Fibroblast of skin of left biceps (primary cell): ENCODE measurements at places on chromosomes 5 and 9.

DNA sequence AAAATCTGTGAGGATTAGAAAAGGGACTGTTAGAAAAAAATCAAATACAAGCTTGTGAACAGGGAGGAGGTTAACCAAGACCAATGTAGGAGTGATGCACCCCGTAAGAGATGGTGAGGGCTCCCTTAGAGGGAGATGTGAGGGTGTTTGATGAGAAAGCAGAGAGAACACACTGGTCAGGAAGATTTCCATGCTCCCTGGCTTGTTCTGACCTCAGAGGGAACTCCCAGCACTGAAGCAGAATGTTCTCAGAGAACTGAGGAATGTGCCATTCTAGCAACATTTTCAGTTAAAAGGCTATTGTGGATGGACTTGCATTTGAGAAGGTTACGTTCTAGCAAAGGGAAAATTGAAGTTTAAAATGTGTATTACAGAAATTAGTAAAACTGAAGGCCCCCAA is 110.6 kb downstream of the HTR4 start:
- no peak for DNase-seq

DNA sequence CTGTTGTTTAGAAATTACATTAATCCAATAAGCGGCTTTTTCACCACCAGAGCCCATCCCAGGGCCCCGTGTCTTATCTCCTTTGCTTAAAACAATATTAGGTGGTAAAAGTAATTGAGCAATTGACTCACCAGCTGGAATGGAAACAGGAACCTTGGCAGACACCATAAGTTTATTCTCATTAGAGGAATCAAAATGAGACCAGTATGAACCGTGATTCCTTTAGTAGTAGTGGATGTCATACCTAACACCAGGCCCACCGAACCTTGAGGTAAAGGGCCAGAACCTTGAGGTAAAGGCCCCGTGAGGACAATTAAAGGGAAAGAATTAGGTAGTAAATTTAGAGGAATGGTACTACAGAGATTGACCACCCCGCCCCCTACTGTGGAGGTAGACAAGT is 16.5 kb downstream of the HSDL2 start:
- DNase-seq, result no peak

- DNase-seq, result no peak
These were observed 1016.3 kb upstream of the CTNND2 start for GRCh38 chr5:12920527-12920926.

GRCh38 chr9:28923351-28923750 is 1350.1 kb upstream of the C9orf72 start:
- DNase-seq, result no peak

- DNase-seq, result no peak
These were observed 63.8 kb downstream of the PTTG1 start for GRCh38 chr5:160485364-160485969.

GRCh38 chr9:98105006-98105405 is 14.0 kb downstream of the TRIM14 start:
- no peak for DNase-seq

DNA sequence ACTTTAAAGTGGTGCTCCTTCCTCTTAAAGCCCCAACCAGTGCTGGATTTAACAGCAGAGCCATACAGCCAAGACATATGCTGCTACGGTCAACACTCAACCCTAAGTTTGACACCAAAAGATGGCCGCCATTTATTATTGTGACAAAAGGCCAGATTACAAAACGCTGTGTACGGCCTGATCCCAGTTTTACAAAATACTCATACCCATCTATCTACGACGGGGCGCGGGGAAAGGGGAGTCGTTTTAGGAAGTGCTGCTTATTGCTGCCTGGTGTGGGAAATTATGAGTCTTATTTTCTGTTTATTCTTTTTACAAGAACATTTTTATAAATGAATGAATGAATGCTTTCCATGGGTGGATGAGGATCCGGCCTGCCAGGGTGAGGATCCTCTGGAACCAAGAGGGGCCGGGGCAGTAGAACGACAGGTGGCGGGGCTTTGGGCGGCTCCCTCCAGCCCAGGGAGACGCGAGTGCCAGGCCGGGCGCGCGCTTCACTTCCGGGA is 457 bp upstream of the IDNK start:
- DNase-seq, result no peak

- DNase-seq, result no peak
These were observed 135.6 kb downstream of the SEMA6A start for GRCh38 chr5:116438979-116439554.

- no peak for DNase-seq
These were observed 2.8 kb downstream of the ADCY2 start for GRCh38 chr5:7398596-7399280.

- peak; percentile 57 for DNase-seq
These were observed 27.4 kb downstream of the UNC5A start for GRCh38 chr5:176837707-176838115.

DNA sequence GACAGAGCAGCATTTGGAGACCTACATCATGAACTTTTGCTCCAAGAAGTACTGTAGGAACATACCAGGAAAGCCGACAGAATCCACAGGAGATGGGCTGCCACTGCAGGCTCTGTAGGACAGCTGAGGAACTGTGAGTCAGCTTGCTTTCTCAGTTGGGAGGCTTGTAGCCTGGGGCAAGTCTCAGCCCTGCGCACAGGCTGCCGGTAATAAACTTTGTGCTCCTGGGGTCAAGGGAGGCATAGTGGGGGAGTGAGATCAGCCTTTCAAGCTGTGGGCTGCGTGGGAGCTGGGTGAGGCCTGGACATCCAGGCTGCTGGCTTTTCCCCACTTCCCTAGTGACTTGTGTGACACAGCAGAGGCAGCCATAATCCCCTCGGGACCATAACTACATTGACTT is 718.0 kb upstream of the CDH10 start:
- no peak for DNase-seq

DNA sequence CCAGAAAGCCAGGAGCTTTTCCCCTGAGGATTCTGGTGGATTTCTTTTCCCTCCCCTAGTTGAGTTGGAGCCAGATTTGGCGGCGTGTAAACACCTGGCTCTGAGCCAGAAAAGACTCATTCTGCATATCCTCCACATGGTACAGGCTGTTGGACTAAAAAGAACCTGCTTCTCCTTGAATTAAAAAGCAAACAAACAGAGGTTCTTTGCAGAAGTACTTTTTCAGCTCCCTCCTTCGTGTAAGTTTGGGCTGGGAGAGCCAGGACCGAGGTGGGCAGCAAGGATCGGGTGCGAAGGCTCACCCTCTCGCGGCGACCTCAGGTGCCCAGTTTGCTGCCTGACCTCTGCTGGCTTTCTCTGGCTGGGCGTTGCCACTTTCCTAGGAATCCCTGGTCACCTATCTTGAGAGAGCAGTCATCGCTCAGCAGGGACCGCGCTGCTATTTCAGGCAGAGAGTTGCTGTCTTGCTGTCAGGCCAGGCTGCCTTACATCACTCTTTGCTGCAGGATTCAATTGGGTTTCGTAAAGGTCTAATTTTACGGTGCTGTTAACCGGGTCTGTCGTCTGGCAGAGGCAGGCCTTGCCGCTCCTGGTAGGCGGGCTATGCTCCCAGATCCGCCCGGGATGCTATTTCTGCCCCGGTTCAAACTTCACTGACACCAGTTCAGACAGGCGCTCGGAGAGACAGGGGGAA is 3.2 kb downstream of the PAPPA start:
- DNase-seq, result peak; percentile 65

DNA sequence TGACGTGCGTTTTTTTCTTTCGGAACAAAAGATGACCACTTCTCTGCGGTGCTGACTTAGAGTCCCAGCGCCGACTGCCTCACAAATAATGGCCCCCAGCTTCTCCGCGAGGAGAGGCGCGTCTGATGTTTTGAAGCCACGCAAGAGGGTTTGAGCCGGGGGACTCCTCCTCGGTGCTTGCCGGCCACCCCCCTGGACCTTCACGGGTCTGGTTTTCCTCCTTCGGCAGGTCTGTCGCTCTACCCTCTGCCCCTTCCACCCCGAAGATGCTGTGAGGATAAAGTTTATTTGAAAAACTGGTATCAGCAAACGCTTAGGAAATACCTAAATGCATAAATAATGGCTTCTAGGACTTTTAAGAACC is 584 bp downstream of the USP20 start:
- no peak for DNase-seq

DNA sequence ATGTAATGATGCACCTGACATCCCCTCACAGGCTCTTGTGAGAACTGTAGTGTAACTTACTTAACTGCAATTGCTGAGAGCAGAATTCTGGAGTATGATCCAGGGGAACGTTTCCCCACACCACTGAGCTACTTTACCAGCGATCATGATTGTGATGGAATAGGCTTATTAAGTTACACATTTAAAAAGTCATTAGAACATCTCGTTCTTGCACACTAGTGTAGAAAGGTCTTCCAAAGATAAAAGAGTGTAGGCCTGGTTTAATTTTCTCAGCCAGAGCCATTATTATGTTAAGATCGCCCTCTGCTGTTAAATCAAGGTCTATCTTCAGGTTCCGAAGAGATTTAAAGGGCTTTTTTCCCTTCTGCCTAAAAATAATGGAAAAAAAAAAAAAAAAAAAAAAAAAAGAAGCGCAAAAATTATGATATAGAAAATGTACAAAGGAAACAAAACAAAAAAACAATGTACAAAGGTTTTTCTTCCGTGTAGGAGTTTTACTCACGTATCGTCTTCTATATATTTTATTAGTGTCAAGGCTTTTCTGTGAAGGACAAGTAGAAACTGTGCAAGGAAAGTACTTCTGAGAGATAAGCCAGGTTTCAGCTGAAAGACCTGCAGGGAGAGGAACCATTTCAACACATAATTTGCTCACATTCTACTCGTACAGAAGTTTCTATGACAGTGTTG is 18.6 kb upstream of the MOB3B start:
- no peak for DNase-seq

DNA sequence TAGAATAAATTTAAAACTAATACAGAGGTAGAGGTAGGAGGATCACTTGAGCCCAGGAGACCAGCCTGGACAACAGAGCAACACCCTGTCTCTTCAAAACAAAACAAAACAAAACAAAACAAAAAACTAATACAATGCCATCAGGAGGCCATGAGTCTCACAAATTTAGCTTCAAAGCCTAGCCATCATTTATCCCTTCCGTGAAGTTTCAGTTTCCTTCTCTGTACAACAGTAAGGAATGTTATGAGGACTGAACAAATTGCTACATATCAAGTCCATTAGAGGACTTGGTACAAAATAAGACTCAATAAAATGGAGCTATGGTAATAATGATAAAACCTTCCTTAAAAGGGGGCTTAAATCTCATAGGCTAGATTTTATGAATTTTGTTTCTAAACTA is 60.8 kb downstream of the MAPKAP1 start:
- no peak for DNase-seq

DNA sequence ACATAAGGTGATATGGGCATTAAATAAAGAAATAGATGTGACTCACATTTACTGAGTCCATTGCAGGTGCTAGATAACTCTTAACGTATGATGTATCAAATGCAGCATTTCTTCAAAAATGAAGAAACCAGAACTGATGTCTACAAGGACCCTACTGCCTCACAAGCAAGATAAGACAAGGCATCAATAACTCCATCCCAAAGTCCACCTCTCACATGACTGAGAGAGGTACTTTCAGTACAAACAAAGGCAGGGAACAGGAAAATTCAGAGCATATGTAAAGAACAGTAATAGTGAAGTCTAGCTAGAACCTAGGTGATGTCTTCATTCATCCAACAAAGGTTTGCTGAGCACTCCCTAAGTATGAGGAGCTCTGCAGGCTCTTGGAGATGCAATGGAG is 54.7 kb downstream of the KLHL3 start:
- no peak for DNase-seq

DNA sequence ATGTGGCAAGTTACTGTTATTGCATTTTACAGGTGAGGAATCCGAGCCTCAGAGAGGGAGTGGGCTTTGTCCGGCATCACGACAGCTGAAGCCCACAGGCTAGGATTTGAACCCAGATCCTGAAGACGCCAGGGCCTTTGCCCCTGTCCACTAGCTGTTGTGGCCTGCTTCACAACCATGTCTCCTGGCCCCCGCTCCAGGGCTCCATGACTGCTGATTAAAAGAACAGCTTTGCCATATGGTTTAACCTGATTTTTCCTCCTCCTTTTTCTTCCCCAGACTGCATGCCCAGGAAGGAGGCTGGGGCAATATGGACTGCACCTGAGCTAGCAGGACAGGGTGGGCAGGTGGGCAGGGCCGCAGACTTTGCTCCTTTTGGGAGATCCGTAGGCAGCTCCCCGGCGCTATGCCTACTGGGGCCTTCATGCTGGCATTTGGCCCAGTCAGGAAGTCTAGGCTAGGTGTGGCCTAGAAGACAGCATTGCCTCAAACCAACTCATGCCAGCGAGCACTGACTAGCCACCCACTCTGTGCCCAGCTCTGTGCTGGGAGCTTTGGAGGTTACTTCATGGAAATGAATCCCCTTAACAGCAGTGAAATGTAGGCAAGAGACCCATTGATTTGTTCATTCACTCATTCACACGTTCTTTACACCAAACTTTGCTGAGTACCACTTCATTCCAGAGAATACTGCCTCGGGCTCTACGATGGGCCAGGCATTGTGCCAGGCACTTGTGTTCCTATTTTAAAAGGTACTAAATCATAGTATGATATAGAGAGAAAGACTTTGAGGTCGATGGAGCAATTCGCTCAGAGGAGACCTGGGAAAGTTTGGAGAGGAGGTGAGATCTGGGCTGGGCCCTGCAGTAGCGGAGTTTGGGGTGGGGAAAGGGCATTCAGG is 94.3 kb upstream of the CPEB4 start:
- DNase-seq, result no peak

- no peak for DNase-seq
These were observed 81.9 kb upstream of the FREM1 start for GRCh38 chr9:14992081-14992480.

- DNase-seq, result no peak
These were observed 505.6 kb downstream of the MAN2A1 start for GRCh38 chr5:110195288-110195687.

DNA sequence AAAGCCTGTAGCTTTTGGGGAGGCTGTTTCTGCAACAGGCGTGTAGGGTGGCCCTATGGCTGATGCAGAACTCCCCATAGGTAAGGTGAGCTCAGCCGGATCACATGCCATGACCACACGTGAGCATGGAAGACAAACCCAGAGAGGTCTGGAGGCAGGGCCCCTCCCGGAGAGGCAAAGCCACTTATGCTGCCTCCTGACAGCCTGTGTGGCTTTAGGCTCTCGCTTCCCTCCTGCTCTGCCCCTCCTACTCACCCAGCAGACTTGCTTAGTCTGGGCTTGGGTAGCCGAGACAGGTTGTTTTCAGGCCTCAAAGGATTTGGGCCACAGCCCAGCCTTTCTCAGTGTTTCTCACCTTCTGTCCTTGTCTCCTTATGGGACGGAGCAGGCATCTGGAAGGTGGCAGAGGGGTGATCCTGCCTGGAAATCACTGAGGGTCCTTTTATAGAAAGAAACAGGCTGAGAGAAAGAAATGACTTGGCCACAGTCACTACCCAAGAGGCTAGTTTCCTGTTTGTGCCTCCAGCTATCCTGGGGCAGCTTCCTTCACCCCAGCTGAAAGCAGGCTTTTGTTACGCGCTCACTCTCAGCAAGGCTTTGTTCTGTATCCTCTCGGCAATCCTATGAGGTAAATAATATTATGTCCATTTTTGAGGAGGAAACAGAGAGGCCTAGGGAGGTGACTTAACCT is 89.9 kb downstream of the DAB2IP start:
- no peak for DNase-seq

DNA sequence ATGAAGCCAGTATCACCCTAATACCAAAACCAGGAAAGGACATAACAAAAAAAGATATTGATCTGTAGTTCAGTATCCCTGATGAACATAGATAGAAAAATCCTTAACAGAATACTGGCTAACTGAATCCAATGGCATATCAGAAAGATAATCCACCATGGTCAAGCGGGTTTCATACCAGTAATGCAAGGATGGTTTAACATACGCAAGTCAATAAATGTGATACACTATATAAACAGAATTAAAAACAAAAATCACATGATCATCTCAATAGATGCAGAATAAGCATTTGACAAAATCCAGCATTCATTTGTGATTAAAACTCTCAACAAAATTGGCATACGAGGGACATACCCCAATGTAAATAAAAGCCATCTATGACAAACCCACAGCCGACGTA is 110.9 kb downstream of the AOPEP start:
- no peak for DNase-seq
